ENCODE measurements at places on chromosomes 3 and 15. TPM values are rescaled to one million over a fixed set of nuclear protein-coding genes. Genes with fewer than 3 reads are reported as not detected.

The CPB1 gene
- not detected for total RNA-seq

The ZBBX gene
- not detected for total RNA-seq

- H3K27me3 ChIP-seq, result no peaks in the 10 kb centered on the region
- H3K36me3 ChIP-seq, result no peaks in the 10 kb centered on the region
- H3K4me3 ChIP-seq, result no peak overlapping the region
- no peak overlapping the region for H3K27ac ChIP-seq
- H3K4me1 ChIP-seq, result peaks cover 30% of the 10 kb centered on the region
Measured at GRCh38 chr3:25040748-25041147, 387.3 kb upstream of the RARB start.

DNA sequence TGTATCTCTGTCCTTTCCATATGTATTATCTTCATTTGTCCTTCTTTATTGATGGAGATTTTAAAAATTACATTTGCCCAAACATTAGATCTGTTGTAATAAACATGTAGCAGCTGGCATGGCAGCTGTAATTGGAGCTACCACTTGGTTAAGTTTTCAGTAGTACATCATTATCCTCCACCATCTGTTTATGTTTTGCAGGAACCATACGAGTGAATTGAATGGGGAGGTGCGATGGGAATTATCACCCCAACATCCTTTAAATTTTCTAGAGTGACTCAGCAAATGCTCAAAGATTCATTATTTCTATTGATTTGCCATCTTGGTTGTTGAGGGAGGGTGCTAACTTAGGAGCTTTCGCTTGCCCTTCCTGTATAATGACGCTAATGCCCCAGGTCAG lies 32.6 kb upstream of the NOX5 start:
- no peaks in the 10 kb centered on the region for H3K27me3 ChIP-seq
- H3K4me1 ChIP-seq, result peaks cover 9% of the 10 kb centered on the region
- no peak overlapping the region for H3K4me3 ChIP-seq
- no peaks in the 10 kb centered on the region for H3K36me3 ChIP-seq
- no peak for DNase-seq
- H3K27ac ChIP-seq, result no peak overlapping the region

- H3K27me3 ChIP-seq, result no peaks in the 10 kb centered on the region
- peaks cover 12% of the 10 kb centered on the region for H3K4me1 ChIP-seq
- H3K36me3 ChIP-seq, result no peaks in the 10 kb centered on the region
Measured at GRCh38 chr15:74464216-74464615, 3.3 kb upstream of the UBL7 start.

DNA sequence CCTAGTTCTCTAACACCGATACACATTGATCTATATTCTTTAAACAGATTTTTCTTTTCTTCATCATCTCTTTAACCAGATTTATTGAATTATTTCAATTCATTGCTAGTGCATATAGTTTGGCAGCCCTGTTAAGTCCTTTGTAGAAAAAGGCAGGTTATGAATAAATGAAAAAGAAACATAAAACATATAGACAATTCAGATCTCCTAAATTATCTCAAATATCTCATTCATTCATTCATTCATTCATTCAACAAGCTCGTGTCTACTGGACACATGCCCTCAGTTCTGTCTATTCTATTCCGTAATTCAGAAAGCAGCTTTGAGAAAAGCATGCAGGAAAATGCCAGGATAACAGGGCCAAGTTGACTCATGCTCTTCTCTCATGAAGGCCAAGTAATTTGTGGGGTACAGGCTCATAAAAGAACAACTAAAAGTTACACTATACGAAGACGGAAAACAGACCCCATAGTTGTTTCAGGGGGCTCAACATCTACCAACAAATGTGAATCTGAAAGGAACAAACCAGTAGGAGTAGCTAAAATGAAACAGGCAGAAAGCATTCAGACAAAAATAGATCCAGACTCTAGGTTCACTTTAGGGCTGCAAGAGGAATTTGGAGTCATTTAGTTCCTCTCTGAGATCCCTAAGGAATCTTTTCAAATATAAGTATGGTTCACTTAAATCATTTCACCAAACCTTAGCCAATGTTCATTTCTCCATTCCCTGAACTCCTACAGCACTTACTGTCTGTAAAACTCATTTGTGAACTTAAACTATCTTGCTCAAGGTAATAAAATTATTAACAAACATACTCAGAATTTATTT lies 7.5 kb downstream of the ZNF148 start:
- no peak overlapping the region for H3K27ac ChIP-seq
- no peak for DNase-seq
- H3K36me3 ChIP-seq, result no peaks in the 10 kb centered on the region
- H3K27me3 ChIP-seq, result no peaks in the 10 kb centered on the region
- no peak overlapping the region for H3K4me3 ChIP-seq

GRCh38 chr3:134711284-134711683 lies 60.5 kb upstream of the KY start:
- no peak for DNase-seq
- no peak overlapping the region for H3K4me3 ChIP-seq
- peaks cover 12% of the 10 kb centered on the region for H3K4me1 ChIP-seq
- no peaks in the 10 kb centered on the region for H3K27me3 ChIP-seq
- H3K27ac ChIP-seq, result no peak overlapping the region

GRCh38 chr3:68878322-68878721 lies 54.0 kb downstream of the TAFA4 start:
- H3K4me1 ChIP-seq, result no peaks in the 10 kb centered on the region
- no peak overlapping the region for H3K4me3 ChIP-seq
- no peak for DNase-seq
- no peaks in the 10 kb centered on the region for H3K36me3 ChIP-seq
- no peak overlapping the region for H3K27ac ChIP-seq
- no peaks in the 10 kb centered on the region for H3K27me3 ChIP-seq

DNA sequence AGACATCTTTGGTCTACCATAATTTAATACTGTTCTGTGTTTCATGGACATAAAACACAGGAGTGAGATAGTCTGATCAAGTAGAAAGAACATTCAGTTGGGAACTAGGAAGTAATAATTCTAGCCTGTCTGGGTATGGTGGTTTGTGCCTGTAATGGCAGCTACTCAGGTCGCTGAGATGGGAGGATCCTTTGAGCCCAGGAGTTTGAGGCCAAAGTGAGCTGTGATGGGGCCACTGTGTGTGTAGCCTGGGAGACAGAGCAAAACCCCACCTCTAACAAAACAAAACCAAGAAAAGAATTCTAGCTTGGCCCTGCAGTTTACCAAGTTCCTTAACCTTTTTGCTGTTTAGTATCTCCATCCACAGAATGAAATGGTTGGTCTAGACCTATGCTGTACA lies 36.8 kb downstream of the KAT2B start:
- peak overlapping the region; percentile 6 for H3K27ac ChIP-seq
- H3K36me3 ChIP-seq, result no peaks in the 10 kb centered on the region
- H3K4me1 ChIP-seq, result peaks cover 26% of the 10 kb centered on the region
- DNase-seq, result no peak
- H3K4me3 ChIP-seq, result no peak overlapping the region

GRCh38 chr3:42228796-42229195 lies 37.2 kb downstream of the CCK start:
- H3K27ac ChIP-seq, result no peak overlapping the region
- no peak overlapping the region for H3K4me3 ChIP-seq
- no peaks in the 10 kb centered on the region for H3K4me1 ChIP-seq
- H3K27me3 ChIP-seq, result no peaks in the 10 kb centered on the region
- peaks cover 8% of the 10 kb centered on the region for H3K36me3 ChIP-seq

- H3K27ac ChIP-seq, result no peak overlapping the region
- no peak for DNase-seq
- H3K4me3 ChIP-seq, result no peak overlapping the region
Measured at GRCh38 chr3:182789371-182789770, 3.9 kb upstream of the ATP11B start.

- no peak for DNase-seq
- peaks cover 22% of the 10 kb centered on the region for H3K4me1 ChIP-seq
- no peak overlapping the region for H3K4me3 ChIP-seq
- peaks cover 18% of the 10 kb centered on the region for H3K27me3 ChIP-seq
- H3K27ac ChIP-seq, result no peak overlapping the region
Measured at GRCh38 chr3:138933068-138933668, 13.8 kb downstream of the FOXL2 start.

DNA sequence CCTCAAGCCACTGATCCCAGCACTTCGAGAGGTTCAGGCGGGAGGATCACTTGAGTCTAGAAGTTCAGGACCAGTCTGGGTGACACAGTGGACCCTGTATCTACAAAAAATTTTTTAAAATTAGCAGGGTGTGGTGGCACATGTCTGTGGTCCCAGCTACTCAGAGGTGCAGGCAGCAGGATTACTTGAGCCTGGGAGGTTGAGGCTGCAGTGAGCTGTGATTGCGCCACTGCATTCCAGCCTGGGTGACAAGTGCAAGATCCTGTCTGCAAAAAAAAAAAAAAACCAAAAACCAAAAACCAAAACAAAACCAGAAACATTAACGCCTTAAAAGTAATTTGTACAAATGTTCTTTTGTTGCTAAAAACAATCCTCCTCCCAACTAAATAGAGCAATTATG lies 27.9 kb upstream of the SLC12A8 start:
- DNase-seq, result peak; percentile 55
- H3K27me3 ChIP-seq, result no peaks in the 10 kb centered on the region
- peak overlapping the region; percentile 14 for H3K27ac ChIP-seq

GRCh38 chr3:144275005-144275404 lies 303.4 kb downstream of the DIPK2A start:
- H3K27ac ChIP-seq, result no peak overlapping the region
- peaks cover 8% of the 10 kb centered on the region for H3K4me1 ChIP-seq
- H3K36me3 ChIP-seq, result no peaks in the 10 kb centered on the region
- no peak for DNase-seq
- no peak overlapping the region for H3K4me3 ChIP-seq

DNA sequence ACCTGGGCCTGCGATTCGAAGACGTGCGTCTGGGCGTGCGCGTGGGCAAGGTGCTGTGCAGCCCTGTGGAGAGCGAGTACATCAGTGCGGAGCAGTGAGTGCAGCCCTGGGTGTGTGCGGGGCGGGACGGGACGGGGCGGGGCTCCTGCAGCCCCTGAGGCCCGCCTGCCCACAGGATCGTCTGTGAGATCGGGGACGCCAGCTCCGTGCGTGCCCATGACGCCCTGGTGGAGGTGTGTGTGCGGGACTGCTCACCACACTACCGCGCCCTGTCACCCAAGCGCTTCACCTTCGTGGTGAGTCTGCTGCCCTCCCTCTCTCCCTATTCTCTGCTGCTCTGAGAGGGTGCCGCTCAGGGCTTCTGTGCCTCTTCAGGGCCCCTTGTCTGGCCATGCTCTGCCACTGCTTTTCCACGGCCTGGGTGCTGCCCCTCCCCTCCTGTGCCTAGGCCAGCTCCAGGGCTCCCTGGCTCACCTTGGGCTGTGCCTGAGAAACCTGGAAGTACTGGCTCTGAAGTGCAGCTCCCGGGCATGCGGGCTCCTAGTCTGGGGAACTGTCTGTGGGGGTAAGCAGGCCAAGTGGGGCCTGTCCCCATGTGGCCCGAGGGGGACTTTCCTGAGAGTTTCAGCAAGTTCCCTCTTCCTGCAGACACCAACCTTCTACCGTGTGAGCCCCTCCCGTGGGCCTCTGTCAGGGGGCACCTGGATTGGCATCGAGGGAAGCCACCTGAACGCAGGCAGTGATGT lies 31.8 kb downstream of the PLXNA1 start:
- no peak for DNase-seq
- H3K4me3 ChIP-seq, result no peak overlapping the region
- H3K4me1 ChIP-seq, result no peaks in the 10 kb centered on the region
- no peaks in the 10 kb centered on the region for H3K27me3 ChIP-seq

DNA sequence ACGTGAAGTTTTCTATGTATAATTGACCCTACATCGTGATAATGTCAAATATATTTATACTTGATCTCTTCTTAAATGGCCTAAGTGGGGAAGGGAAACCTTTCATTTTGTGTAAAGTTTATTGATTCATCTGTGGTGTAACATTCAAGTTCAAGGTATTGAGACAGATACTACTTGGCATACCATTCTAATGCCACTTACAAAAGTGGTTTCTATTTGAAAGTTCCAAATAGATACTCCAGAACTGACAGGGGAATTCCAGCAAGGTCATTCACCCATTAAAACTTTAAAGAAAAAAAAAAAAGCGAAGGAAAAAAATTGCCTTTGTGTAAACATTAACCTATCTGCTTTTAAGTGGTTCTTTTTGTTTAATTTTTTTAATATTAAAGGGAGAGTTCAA lies 45.3 kb upstream of the MAP3K13 start:
- no peaks in the 10 kb centered on the region for H3K27me3 ChIP-seq
- no peaks in the 10 kb centered on the region for H3K36me3 ChIP-seq
- H3K4me1 ChIP-seq, result peaks cover 28% of the 10 kb centered on the region
- DNase-seq, result no peak

DNA sequence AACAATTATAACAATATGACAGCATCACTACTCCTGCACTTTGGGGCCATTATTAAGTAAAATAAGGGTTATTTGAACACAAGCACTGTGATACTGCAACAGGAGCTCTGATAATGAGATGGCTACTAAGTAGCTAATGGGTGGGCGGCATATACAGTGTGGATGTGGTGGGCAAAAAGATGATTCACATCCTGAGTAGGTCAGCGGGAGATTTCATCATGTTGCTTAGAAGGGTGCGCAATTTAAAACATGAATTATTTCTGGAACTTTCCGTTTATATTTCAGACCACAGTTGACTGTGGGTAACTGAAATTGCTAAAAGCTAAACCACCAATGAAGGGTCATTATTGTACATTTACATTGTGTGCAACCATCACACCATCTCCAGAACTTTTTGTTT lies 42.3 kb downstream of the FBXO22 start:
- H3K27ac ChIP-seq, result no peak overlapping the region
- no peaks in the 10 kb centered on the region for H3K4me1 ChIP-seq
- no peaks in the 10 kb centered on the region for H3K27me3 ChIP-seq
- H3K36me3 ChIP-seq, result no peaks in the 10 kb centered on the region
- H3K4me3 ChIP-seq, result no peak overlapping the region

- no peaks in the 10 kb centered on the region for H3K27me3 ChIP-seq
- H3K4me1 ChIP-seq, result peaks cover 8% of the 10 kb centered on the region
- H3K4me3 ChIP-seq, result no peak overlapping the region
- DNase-seq, result no peak
- no peak overlapping the region for H3K27ac ChIP-seq
Measured at GRCh38 chr3:178967177-178967532, 104.5 kb downstream of the ZMAT3 start.

- H3K4me3 ChIP-seq, result no peak overlapping the region
- H3K27ac ChIP-seq, result no peak overlapping the region
- H3K27me3 ChIP-seq, result no peaks in the 10 kb centered on the region
- H3K36me3 ChIP-seq, result no peaks in the 10 kb centered on the region
- H3K4me1 ChIP-seq, result peaks cover 15% of the 10 kb centered on the region
Measured at GRCh38 chr3:9168241-9168741, 81.2 kb downstream of the SRGAP3 start.

- H3K27ac ChIP-seq, result no peak overlapping the region
- H3K4me3 ChIP-seq, result no peak overlapping the region
- H3K36me3 ChIP-seq, result no peaks in the 10 kb centered on the region
Measured at GRCh38 chr3:188826574-188826973, 345.2 kb upstream of the TPRG1 start.

The CCR9 gene
- total RNA-seq, result not detected

The CP gene
- total RNA-seq, result 5.0 TPM

GRCh38 chr3:139110072-139110830 lies 65.6 kb upstream of the PRR23C start:
- DNase-seq, result no peak
- no peaks in the 10 kb centered on the region for H3K27me3 ChIP-seq
- H3K27ac ChIP-seq, result no peak overlapping the region

Measured in thyroid gland (tissue), 4 donors.